ENCODE measurements at places on chromosomes 4 and X.

DNA sequence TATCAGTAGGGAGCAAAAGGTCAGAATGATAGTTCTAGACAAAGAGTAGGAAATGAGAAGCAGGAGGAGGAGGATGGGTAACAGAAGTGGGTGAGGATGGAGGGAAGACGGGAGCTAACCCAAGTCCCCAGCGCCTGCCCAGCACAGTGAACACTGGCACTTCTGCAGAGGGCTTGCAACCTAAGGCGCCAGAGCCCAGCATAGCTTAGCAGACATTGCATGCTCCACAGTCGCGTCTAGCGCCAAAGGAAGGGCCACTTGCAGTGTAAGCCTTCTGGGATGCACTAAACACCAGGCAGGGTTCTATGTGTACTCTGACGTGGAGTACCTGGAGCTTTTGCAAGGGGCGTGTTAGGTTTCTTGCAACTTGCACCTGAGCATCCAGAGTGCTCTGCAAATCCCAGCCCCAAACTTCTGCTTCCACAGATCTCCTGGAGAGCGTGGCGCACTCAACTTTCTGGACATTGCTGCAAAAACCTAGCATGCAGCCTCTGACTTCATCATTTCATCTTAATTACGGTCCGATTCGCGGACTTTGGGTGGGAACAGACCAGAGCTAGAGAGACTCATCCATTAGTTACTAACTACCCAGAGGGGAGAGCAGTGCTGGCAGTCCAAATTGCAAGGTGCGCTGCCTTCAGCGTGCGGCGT lies 46.5 kb upstream of the NKAP start:
- DNase-seq, result no peak

DNA sequence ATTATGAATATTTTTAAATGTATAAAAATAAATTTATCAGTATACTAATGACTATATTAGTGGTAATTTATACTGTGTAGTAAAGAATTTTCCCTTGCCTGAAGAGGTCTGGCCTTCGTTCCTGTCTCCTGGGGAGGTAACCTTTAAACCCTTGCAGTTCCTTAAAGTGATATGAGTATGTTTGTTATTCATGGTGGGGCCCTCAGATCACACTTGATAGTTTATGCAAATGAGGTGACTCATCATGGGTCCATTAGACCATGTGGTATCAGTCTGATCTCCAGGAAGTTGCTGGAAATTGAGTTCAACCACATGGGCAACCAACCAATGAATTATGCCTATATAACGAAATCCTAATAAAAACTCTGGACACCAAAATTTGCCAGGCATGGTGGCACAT lies 904.1 kb downstream of the RPA4 start:
- no peak for DNase-seq

GRCh38 chr4:30720021-30720660 lies at the start of gene PCDH7:
PCDH7 (plus strand) TSS chr4:30720369; CDS start chr4:30721423, 1,054 bp downstream.
- DNase-seq, result no peak

DNA sequence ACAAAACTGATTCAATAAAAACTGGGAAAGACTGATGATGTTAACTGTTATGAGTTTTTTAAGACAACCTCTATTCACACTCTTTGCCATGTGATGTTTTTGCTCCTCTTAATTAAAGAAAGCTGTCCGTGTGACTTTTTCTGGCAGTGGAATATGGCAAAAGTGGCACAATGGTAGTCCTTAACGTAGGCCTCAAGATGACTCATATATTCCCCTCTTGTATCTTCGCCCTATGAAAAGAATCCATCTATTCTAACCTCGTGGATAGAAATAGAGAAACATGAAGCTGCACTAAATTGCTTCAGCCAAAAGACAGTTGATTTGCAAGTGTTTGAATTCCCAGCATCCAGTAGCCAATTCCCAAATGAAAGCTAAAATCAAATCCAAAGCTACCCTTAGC lies 603.8 kb upstream of the PCDH7 start:
- DNase-seq, result no peak

- DNase-seq, result no peak
Observed at GRCh38 chr4:106615961-106616360, 247.4 kb upstream of the GIMD1 start.

- DNase-seq, result no peak
Observed at GRCh38 chr4:95049551-95050233, 291.9 kb downstream of the BMPR1B start.

DNA sequence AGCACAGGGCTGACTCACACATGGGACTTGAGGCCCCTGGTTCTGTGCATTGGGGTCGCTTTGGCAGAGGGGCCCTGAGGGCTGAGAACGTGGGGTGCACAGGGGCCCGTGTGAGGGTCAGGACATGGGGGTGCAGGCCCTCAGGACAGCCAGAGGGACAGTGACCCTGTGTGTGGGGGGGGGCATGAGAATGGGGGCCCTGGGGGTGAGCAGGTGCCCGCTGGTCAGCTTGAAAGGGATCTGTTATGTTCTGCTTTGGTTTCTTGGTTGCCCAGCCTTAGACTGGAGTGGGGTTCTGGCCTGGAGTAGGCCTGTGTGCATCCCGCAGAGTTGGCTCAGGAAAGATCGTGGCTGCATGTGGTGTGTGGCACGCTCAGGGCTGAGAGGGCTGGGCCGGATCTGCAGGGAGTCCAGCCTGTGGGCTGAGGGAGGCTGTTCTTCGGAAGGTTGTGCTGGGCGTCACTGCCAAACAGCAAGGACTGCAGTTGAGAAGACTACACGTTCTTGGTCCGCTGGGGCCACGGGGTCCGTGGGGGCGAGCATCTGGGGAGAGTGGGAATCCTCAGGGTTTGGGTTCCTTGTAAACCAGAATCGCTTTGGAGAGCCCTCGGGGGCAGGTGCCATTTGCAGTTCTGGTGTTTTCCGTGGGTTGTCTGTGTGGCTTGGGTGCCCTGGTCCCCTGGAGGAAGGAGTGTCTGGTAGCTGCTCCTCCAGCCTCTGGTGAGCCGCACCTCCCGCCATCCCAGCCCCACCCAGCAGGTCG lies 15.2 kb upstream of the UVSSA start:
- no peak for DNase-seq

DNA sequence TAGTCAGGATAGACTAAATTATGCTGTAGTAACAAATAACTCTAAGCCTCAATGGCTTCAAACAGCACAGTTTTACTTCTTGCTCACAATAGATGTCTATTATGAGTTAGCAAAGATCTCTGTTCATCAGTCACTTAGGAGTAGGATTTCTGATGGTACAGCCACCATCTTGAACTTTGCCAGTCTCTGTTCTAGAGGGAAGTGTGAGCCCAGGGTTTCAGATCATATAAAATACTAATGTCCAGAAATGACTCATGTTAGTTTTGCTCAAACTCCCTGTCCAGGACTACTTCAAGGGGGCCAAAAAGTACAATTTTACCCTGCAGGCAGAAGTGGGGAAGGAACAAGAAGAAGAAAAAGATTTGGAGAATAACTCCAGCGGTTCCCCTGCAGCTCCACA lies 77.1 kb upstream of the LSM6 start:
- DNase-seq, result no peak

GRCh38 chr4:2882341-2882740 lies 38.7 kb downstream of the ADD1 start:
- no peak for DNase-seq

GRCh38 chrX:130145123-130145522 lies 20.5 kb downstream of the AIFM1 start:
- no peak for DNase-seq

GRCh38 chrX:5829060-5829459 lies 399.6 kb downstream of the NLGN4X start:
- DNase-seq, result no peak

DNA sequence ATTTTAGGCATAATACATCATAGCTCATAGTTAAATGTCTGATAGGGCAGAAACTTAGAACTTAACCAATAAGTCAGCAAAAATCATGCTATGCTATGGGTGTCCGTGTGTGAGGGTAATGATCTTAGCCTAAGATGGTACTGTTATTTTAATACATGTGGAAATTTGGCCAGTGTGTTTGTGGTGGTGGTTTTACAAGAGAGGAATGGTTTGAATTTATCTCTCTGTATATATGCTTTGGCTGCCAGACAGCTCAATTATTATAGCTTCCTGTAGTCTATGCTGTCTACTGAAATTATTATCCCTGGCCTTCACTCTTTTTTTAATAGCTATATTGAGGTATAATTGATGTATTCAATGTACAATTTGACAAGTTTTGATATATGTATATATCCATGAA lies 21.3 kb downstream of the ZNF330 start:
- DNase-seq, result no peak

DNA sequence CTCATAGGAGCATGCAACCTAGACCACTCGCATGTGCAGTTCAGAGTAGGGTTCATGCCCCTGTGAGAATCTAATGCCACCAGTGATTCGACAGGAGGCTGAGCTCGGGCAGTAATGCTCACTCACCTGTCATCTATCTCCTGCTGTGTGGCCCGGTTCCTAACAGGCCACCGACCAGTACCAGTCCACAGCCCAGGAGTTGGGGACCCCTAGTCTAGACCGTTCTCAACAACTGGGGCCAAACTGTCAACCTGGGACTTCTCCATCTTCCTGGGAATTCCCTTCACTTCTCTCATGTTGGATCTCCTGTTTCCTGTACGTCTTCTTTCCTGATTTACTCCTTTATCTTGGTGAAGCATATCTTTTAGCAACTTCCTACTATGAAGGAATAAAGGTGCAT lies 79.4 kb upstream of the HELT start:
- DNase-seq, result no peak

- DNase-seq, result no peak
Observed at GRCh38 chr4:188695261-188695660, 556.0 kb downstream of the TRIML1 start.

DNA sequence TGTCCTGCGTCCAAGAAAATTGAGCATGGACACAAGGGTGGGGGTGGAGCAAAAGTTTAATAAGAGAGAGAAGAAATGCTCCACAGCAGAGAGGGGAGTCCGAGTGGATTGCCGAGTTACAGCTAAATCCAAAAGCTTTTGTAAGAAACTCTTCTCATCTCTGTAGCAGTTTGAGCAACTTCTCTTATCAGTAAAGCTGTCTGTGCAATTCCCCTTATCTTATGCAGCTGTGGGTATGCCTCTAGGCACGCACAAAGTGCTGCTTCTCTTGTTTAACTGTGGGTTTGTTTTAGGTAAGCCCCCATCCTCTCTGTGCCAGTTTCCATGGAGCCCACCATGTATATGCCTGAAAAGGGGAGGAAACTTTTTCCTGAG lies 44.8 kb downstream of the HMGB2 start:
- no peak for DNase-seq

DNA sequence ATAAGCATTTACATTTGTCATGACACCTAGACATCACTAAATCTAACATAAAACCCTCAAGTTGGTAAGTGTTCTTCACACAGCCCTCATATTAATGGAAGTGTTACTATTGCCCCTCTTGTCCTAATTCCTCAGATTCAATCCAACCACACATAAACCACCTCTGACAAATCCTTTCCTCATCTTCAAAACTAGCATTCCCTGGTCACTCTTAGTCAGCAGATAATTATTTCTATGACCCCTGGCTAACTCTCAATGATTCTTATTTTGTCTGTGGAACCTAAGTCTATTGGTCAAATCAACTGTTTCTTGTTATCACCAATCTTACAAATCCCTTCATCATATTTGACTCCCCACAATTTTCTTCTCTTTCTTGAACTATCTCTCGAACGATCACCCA lies 168.6 kb downstream of the PPP3CA start:
- DNase-seq, result no peak

DNA sequence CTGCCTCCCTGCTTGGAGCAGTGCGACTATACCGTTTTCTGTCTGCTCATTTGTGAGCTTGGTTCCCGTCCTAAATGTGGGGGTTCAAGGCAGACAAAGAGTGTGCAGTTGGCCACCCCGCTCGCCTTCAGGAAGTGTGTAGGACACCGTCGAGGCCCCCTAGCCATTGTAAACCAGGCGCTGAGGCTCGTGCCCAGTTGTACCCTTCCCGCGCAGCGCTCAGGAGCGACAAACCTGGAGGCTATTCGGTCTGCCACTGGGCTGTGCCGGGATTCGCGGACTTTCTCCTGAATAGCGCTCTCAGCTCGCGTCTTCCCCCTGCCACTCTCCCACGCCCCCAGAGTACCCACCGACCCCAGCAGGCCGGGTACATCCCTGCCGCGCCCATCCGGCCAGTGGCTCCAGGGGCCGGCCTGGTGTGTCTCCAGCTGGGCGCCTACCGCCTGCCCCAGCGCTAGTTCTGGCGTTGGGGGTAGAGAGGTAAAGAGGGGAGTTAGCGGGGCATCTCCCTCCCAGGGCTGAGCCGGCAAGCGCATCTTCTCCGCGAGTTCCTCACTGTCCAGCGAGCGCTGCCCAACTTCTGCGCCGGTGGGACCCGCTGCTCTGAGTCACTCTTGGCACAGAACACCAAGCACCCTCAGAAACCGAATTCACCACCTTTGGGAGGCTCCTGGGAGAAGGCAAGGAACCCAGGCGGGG lies 880 bp upstream of the LONRF3 start:
- no peak for DNase-seq

DNA sequence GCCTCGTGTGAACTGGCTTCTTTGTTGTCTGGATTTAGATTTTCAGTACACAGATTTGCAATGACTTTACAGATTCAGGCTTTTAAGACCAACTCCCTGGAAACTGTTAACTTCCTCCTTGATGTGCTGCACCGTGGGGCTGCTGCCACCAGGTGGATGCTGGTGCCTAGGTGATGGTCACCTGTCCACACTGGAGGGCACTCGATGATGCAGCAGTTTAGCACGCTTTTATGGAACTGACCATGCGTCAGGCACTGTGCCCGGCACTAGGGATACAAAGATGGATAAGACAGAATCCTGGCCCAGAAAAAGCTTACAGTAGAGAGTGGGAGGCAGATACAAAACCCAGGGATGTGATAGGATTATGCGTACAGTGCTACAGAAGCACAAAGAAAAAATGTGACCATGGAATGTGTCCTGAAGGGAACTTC lies 180.7 kb downstream of the CEP135 start:
- DNase-seq, result no peak

DNA sequence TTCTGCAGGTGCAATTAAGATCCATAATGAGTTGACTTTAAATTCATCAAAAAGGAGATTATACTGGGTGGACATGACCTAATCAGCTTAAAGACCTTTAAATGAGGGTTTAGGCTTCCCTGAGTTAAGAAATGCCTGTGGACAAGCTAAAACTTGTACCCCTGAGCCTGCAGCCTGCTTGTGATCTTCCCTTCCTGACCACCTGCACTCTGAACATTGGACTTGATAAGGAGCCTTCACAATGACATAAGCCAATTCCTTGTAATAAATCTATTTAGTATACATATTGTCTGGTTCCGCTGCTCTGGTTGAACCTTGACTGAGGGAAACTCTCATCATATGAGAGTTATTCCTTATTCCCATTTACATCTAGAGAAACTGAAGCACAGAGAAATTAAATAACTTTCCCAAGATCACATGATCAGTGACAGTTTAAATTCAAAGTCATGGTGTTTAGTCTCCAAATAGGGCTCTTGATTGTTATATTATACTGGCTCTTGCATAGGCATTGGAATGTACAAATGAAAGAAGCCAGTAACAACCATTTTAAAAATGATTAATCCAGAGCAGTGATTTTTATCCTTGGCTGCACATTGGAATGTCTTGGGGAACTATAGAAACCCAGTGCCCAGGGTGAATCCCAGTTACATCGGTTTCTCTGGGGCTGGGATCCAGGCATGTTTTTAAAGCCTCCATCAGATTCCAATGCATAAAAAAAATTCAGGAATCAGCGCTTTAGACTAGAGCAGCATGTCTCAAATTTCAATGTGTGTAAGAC lies 136.1 kb downstream of the MSL3 start:
- no peak for DNase-seq

- peak; percentile 26 for DNase-seq
Observed at GRCh38 chr4:102625232-102625930, 124.2 kb downstream of the NFKB1 start.
